HCT116 (cell line): ENCODE measurements at places on chromosomes 5 and 9.

DNA sequence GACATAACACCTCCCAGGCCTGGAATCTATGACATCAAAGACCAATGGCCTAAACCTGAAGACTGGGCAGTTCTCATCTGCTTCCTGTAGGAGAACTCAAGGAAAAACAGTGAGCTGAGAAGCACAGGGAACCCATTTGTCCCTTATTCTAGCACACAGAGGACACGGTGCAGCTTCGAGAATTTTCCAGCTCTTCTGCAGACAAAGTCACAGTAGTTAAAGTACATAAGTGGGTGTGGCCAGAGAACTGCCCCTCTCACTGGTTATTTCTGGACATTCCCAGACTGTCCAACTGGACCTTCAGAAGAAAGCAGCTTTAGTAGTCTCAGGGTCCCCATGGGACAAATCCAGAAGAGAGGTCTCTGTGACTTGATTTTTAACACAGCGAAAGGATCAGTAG lies 114.6 kb downstream of the KLHL3 start:
- DNase-seq = no peak

DNA sequence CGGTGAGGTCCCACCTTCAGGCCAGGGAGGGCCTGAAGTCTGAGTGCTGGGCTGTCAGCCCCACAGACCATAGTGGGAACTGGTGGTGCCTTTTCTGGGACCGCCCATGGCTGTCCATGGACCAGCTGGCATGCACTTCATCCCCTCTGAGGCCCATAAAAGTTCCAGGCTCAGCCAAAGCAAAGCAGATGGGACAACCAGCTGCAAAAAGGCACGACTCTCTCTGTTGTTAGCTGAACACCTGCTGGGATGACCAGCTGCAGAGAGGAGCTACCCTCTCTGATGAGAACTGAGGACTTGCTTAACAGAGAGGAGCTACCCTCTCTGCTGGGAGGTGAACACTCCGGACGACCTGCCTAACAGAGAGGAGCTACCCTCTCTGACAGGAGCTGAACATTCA lies 844.3 kb upstream of the DMAC1 start:
- no peak for DNase-seq

DNA sequence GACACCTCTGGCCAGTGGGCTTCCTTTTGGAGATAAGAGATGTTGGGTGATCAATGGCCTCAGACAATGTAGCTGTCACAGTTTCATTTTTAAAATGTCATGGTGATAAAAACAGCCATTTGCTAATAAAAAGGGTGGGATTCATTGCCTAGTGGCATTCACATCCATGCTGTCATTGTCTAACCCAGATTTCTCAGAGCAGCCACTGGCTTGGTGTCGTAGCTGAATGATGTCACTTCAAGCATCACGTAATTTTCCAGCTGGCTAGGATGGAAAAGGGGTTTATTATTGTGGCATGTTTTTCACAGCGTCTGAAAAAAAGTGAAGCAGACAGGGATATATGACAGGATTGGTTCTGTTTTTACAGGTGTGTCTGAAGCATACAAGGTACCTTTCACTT lies 184.7 kb downstream of the AOPEP start:
- no peak for DNase-seq

GRCh38 chr9:19162956-19163355 lies 35.7 kb upstream of the PLIN2 start:
- DNase-seq = no peak
